Stimulated activated CD8-positive, alpha-beta memory T cell treated with anti-CD3 and anti-CD28 coated beads, Interleukin-7, amount 100 ng/mL, for 24 hours (primary cell): ENCODE measurements at places on chromosomes 2 and 18.

DNA sequence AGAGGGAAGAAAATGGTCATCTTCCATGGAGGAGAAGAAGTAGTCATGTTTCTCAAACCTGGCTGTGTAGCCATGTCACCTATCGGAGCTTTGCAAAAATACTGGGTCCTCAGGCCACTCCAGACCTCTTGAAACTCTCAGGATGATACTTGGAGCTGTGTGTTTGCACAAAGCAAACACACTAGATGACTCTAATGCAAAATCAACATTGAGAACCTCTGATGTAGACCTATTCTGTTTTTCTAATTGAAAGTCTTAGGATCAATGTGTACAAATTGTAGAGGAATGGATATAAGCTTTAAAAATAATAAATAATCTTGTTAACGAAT, 444.3 kb downstream of the RND3 start:
- no peak for DNase-seq

- no peak for DNase-seq
These were observed 5.5 kb downstream of the SLC11A1 start for GRCh38 chr2:218387369-218388194.

GRCh38 chr2:65130664-65131175, 814 bp upstream of the RAB1A start:
- no peak for DNase-seq

DNA sequence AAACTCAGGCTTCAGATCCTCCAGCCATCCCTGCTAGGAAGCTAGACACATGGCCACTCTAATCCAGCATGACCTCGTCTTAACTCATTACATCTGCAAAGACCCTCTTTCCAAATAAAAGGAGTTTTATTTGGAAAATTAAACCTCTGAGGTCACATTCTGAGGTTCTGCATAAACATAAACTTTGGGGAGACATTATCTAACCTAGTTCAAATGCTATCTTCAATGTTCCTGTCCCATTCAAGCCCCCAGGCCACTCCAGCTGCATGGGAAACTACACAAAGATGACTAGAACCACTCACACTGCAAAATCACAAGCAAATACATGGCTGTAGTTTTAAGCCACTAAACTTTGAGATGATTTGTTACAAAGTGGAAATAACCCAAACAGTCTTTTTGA, 99.0 kb upstream of the RNF152 start:
- no peak for DNase-seq

- DNase-seq = no peak
These were observed 62.8 kb upstream of the NEUROD1 start for GRCh38 chr2:181742922-181743722.

- no peak for DNase-seq
These were observed 53.5 kb upstream of the ASAP2 start for GRCh38 chr2:9152975-9153642.

DNA sequence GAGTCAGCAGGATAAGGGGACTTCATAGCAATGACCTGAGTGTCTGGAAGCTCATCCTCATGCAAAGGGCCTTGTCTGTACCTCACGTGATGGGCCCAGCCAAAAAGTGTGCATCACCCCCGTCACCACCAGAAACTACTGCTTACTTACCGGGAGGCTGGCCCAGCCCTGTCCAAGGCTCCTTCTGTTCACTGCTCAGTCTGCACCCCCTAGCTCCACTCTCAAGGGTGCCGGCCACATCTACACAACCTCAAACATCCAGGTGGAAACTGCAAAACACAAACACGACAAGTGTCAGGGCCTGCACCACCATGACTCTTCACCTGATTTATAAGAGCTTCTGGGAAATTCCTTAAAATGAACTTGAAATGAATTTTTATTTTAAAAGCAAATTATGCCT, 55.1 kb downstream of the ADD2 start:
- DNase-seq = no peak

DNA sequence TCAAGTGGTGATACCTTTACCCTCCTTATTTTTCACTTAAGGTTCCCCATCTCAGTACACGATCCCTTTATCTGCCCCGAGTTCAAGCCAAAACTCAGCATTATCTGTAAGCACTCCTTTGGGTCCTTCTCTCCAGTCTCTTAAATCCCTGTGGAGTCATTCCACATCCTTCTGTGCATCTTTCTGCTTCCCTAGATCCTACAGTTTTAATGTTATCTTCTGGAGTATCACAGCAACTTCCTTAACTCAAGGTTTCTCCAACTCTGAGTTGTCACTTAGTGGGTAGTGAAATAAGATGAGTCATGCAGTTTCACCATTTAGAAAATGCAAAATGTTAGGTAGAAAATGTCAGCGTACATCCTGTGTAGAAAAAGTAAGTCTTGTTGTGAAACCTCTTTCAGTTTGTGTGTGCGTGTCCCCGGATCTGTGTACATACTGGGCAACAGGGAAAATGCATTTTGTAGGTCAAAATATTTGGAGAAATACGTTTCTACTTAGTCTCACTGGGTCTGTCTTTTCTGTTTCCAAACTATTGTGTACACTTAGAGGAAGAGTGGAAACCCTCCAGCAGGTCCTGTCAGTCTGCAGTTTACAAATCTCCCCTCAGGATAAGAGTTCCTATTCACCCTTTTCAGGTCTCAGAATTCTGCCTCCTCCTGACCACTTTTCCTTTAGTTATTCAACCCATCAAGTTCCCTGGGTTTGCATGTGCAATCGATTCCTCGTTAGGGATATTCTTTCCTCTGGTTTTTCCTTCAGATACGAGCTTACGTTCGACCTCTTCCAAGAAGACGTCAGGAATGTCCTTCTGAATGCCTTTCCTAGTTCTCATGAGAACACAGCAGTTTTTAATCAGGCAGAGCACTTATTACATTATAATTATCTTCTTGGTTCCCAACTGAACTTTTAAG, 154.8 kb downstream of the TGIF1 start:
- no peak for DNase-seq

DNA sequence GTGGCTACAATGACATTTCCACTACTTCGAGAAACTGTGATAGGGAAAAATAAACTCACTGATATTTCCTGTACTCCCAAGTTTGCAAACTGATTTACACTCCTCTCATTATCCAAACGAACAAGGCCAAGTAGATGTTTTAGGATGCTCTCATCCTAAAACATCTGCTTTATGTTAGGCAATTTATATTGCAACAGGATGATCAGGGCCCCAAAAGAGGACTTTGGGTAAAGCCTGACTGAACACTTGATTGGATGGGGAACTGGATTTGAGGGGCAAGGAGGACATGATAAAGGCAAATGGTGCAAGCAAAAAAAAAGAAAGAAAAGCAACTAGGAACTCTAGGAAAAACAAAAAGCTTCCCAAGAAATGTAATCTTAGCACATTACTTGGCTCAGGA, 2.1 kb upstream of the HES6 start:
- DNase-seq = no peak

DNA sequence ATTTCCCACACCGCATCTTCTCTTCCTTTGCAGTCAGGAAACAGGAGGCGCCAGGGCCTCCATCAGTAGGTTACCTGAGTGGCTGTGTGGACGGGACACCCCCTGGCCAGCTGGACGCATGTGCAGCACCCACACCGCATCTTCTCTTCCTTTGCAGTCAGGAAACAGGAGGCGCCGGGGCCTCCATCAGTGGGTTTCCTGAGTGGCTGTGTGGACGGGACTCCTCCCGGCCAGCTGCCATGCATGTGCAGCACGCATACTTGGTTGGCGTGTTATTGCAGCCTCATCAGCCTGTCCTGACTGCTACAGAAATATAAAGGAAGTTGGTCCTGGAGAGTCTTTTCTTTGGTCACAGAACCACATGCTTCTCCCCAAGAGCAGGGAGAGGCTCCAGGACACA, 74.6 kb downstream of the DCDC2C start:
- no peak for DNase-seq

GRCh38 chr18:7908681-7909299, 341.7 kb downstream of the PTPRM start:
- no peak for DNase-seq

- DNase-seq = no peak
These were observed 20.3 kb upstream of the RBBP8 start for GRCh38 chr18:22912835-22913234.
